ENCODE measurements at places on chromosomes 7 and 10.

DNA sequence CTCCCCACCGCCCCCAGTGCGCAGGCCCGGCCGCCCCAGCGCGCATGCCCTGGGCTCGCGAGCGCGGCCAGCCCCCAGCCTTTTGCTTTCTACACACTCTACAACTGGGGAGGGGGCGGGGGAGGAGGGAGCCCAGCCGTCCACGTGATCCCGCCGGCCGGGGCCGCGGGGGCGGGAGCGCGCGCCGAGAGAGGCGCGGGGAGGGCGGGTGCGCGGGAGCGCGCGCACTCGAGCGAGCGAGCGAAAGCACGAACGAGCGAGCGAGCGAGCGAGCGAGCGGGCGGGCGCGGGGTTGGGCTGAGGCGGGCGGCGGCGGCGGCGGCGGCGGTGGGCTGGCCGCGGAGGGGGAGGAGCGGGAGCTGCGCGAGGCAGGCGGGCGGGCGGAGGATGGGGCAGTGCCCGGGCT lies at the start of gene AUTS2:
Gene AUTS2 (plus strand): TSS at position 395 of the 406 bp plus-strand sequence. CDS start 1,179 bp downstream, outside the sequence.
- DNase-seq = peak; percentile 37

DNA sequence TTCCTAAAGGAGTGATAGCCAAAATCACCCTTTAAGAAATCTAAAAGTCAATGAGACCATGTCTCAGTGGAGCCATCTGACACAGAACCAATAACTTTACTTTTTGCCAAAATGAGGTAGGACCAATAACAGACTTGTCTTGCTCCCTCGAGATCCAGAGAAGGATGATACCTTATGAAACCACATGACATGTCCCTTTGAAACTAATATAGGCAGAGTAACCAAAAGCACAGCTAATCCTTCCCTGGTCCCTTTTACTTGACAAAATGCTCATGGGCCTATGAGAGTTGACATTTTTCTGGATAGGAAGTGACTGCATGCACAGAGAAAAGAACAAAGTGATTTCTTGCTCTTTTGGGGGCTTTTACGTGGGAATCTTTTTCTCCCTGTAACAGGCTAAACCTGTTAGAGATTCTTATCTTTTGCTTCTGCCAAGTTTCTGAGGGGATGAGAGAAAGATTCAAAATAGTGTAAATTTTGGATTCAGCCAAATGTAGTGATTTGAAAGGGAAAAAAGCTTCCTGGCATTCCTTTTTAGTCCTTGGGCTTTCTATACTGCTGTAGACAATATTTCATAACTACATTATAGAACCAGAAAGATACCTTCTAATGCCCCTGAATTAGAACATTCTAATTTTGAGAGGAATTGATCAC lies 87.6 kb downstream of the ARMH3 start:
- DNase-seq = no peak

DNA sequence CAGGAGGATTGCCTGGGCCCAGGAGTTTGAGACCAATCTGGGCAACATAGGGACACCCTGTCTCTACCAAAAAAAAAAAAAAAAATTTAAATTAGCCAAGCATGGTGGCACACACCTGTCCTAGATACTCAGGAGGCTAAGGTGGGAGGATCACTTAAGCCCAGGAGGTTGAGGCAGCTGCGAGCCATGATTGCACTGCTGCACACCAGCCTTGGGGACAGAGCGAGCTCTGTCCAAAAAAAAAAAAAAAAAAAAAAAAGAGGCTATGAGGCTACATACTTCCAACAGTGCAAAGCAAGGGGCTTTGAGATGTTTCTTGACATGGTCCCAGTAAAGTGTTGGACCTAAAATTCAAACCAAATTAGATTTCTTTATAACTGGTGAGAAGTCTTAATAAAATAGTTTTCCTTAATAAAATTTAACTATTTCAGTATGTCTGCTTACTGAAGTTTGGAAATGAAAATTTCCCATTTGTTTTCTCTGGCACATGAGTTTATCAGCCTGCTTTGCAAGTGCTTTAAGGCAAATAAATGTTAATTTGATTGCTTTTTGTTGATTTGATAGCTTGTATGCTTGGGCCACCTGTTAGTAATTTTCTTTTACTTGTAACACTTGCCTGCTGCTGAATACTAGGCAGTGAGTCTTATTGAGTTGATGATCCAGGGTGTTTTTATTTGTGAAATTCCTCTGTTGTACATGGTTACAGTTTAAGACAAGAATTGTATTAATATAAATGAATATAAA lies 16.1 kb downstream of the CALU start:
- DNase-seq = no peak

GRCh38 chr10:125164421-125164820 lies 4.1 kb upstream of the CTBP2 start:
- DNase-seq = no peak

- DNase-seq = no peak
These were observed 32.0 kb downstream of the NRAP start for GRCh38 chr10:113631684-113632367.

DNA sequence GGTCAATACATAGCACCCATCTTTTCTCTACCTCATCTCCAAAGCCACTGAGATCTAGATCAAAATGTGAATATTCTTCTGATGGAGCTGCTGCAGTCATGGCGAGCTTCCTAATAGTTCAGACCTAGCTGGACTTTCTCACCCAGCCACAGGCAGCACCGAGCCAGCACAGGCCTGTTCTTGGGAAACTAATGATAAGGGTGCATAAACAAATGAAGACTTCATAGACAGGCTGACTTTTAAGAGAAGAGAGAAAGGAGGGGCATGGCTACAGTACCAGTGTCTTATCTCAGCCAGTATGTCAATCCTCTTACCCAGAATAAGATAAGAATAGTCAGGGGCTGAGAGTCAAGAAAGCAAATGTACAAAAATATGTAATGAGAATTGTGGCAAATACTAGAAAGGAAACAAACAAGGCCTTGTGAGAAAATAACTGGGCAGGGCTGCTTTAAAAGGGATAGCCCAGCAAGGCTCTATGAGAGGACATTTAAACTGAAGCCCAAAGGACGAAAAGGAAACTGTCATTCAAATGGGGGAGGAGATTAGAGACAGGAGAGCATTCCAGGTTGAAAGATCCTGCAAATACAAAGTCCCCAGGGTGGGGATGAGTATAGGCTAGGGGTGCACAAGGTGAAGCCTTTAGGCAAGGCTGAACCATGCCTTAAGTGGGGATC lies 21.8 kb upstream of the CDK14 start:
- no peak for DNase-seq

DNA sequence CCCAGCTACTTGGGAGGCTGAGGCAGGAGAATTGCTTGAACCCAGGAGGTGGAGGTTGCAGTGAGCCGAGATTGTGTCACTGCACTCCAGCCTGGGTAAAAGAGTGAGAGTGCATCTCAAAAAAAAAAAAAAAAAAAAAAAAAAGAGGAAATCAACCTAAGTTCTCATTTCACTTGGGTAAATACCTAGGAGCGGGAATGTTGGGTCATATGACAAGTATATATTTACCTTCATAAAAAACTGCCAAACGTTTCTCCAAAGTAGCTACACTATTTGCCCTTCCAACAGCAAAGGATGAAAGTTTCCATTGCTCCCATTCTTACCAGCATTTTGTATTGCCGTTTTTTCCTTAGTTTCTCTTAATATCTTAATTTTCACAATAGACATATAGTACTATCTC lies 9.8 kb downstream of the P4HA1 start:
- no peak for DNase-seq

All from T-cell (primary cell).